ENCODE measurements at places on chromosomes 4 and X. TPM values are rescaled to one million over a fixed set of nuclear protein-coding genes. Genes with fewer than 3 reads are reported as not detected.
A peak's percentile ranks its signal among the peaks of the same experiment; 100 is the strongest.

DNA sequence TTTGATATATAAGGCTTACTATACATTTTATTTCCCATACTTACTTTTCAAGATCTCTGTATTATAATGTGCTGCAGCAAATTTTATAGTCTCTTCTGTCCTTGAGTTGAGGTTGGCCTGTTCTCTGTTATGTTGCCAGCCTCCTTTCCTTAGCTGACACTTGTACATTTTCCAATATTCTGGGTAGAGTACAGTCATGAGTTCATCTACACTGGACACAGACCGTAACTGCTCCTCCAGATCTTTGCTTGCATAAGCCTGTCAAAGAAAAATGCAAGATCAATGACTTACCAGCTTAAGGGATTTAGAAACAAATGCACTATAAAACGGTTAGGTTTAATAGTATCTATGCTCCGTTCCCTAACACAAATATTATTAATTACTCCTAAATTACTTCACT lies 63.2 kb downstream of the VEGFC start:
- DNase-seq: no peak

GRCh38 chr4:128347175-128347868 lies 59.7 kb upstream of the PGRMC2 start:
- no peak for DNase-seq

GRCh38 chr4:1683261-1683735 lies 815 bp downstream of the FAM53A start:
- no peak for DNase-seq

The RTL5 gene
- total RNA-seq: 6.3 TPM

The S100G gene
- total RNA-seq: not detected

DNA sequence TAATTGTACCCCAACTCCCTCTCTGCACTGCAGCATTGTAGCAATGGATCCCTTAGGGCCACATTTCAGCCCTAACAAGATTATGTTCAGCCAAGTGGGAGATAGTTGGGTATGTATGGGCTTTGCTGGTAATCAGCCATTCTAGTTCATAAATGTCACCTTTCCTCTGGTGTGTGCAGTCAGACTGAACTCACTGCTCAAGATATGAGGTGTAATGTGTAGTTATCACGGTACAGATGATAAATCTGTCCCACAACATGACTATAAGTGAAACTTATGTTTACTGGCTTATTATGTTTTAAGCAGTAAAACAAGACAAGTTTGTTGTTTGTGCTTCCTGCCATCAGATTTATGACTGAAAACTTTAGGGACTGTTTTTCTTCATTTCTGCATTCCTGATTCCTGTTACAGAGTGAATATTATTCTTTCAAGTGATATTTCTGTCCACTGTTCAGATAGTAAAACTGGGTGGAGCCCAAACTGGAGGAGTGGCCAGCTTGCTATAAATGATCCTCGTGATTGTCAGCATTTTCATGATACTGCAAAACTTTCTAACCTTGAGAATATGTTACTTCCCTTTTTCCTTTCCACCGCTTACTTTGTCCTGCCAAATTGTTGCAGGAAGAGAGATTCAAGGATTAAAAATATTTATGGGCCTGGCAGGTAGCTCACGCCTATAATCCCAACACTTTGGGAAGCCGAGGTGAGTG lies 44.9 kb downstream of the ANAPC4 start:
- no peak for DNase-seq

DNA sequence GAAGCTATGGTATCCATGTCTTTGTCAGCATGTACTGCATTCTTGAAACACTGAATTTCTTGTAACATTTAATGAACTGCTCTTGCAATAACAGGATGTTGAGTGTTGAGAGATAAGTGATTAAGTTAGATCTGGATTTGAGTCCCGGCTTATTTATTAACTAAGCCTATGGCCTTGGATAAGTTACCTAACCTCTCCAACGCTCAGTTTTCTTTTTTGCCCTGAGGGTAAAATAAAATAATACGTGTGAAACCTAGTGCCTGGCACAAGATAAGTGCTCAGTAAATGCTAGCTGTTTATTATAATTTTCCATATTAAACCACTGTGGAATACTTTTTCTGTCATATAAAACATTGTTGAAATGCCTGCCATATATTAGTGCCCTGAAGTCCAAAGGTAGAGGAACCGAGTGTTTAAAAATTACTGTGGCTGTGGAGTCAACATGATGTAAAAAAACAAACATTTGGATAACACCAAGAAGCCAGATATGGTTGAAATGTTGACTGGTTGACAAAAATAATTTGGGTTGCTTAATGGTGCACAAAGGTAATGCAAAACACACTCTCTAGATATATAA lies 58.6 kb upstream of the ALB start:
- no peak for DNase-seq

The CT45A3 gene
- total RNA-seq: not detected

GRCh38 chr4:106869551-106869950 lies 166.6 kb downstream of the DKK2 start:
- DNase-seq: no peak

- no peak for DNase-seq
Measured at GRCh38 chr4:75107755-75108612, 175.1 kb downstream of the PARM1 start.

DNA sequence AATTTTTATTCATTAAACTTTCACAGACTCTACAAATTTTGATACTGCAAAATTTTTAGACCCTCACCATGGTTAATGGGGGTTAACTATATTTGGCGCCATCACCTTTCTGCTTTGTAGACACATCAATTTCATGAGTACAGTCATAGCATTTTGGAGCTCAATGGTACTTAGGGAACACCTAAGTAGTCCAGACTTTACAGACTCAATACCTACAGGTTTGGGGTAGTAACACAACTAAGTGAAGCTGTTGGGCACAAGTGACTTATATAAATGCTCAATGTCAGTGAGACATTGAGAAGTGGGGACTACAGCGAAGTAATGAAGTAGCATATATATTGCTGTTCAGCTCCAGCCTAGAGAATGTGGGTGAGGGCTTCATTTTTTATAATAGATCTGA lies 7.5 kb downstream of the GPRIN3 start:
- no peak for DNase-seq

GRCh38 chrX:47633689-47634590 lies 4.2 kb upstream of the CFP start:
- DNase-seq: peak; percentile 43

DNA sequence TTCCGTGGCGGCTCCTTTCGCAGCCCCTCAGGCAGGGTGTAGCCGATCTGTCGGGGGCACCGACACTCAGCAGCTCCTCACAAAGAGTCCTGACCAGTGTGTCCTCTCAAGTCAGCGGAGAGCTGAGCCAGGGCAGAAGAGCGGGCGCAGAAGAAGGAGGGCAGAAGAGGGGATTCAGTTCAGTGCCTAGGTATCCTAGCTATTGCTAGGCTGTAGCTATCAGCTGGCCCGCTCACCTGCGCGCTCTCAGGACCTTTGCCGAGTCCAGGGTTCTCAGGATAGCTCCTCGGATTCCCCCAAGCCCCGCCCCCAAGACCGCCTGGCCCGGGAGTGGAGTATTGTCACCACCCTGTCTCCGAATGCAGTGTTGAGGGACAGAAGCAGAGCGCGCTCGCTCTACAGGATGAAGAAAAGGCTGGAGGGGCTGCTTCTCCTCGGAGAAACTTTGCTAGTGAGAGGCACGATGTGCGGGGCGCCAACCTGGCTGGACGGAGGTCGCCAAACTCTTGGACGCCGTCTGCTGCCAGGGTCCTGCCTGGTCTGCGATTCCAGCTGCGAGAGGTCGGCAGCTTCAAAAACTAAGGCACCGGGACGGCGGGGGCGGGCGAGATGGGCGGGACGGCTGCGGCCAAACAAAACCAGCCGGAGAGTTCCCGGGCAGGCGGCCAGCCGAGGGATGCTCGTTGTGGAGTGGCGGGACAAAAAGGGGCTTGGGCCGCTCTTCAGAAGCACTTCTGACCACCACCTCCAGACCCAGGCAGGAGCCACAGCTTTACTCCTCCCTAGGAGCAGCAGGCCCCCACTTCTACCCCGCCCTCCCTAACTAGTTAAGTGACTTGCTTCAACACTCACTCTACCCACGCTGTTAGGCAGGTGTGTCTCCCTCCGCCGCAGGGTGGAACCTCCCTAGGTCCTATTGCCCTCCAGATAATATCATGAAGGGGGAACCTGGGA lies at the start of gene XKRX:
XKRX (minus strand) TSS at position 258 of the 954 bp plus-strand sequence. CDS start 613 bp downstream, outside the sequence.
- no peak for DNase-seq

The RNF150 gene
- 69.2 TPM for total RNA-seq

The TECRL gene
- 1,093 TPM for total RNA-seq

- no peak for DNase-seq
Measured at GRCh38 chrX:130418066-130418465, 16.3 kb downstream of the RBMX2 start.

DNA sequence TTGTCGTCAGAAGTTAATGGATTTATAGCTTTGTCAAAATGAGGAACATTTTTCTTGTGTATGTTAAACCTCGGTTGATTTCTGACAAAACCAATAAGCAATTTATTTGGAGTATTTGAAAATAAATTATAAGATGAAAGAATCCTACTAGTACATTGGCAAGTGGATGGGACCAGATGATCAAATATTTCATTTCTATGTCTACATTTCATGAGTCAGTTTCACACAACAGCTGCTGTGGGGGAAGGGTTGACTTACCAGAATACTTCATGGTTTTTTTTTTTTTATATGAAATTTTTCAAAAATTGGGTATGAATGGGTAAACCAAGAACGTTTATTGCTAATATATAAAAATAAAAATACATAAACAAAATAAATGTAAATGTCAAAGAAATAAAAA lies 39.4 kb downstream of the RAPGEF2 start:
- DNase-seq: no peak

The NCAPG gene
- 0.24 TPM for total RNA-seq

The MAGEC2 gene
- total RNA-seq: not detected

- DNase-seq: no peak
Measured at GRCh38 chr4:79584902-79585301, 176.9 kb upstream of the GK2 start.

DNA sequence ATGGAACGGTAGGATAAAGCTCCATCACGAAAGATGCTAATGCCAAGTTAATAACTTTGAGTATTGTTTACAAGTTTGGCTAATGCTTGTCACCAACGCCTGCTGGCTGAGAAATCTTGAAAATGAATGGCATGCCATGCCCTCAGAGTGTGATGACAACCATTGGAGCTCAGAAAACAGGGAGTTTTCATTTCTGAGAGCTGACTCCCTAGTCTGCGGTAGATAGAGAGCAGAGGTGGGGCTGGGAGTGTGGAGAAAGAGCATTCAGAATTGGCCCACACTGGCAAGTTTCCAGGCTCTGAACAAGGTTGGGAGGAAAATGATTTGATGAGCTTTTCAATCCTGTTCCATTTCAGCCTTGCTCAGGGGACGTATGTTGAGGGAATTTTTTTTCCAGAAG lies 183.9 kb downstream of the CPEB2 start:
- no peak for DNase-seq

GRCh38 chr4:55410431-55410830 lies 14.7 kb downstream of the TMEM165 start:
- DNase-seq: no peak

DNA sequence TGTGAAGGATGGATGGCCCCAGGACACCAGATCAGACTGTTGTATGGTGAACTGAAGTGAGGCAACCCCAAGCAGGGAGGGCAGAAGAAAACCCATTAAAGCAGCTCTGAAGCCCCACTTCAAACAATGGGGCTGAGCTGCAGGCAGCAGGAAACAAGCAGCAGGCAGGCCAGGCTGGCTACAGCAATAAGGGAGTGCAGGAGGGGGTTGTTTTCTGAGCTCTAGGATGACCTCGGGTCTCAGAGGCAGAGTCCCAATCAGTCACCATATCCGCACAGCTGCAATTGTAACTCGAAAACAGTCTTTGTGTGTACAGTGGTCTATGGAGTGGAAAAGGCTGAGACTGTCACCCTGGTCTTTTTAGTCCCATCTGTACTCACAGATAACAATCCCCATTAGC lies 90.4 kb downstream of the COL4A6 start:
- DNase-seq: no peak

DNA sequence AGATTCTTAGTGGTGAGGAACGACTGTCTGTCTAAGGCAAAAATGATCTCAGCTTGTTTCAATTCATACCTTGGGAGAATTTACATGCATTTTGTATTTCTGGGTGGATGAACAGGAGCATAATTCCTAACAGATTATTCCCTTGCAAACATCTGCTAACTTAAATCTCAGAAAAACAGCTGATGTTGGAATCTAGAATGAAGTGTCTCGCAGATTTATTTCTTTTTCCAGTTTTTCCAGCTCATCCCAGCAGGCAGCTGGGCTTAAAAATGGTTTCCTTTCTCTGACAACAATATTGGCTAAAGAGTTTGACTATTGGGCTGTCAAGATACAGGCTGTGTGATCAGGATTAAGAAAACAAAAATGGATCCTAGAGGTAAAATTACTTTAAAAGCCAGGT lies 1.1 kb downstream of the LNX1 start:
- DNase-seq: no peak

- DNase-seq: no peak
Measured at GRCh38 chrX:74250574-74250973, 53.4 kb upstream of the ZCCHC13 start.

- no peak for DNase-seq
Measured at GRCh38 chr4:162010362-162010761, 153.4 kb downstream of the FSTL5 start.

The DCAF8L2 gene
- total RNA-seq: not detected

DNA sequence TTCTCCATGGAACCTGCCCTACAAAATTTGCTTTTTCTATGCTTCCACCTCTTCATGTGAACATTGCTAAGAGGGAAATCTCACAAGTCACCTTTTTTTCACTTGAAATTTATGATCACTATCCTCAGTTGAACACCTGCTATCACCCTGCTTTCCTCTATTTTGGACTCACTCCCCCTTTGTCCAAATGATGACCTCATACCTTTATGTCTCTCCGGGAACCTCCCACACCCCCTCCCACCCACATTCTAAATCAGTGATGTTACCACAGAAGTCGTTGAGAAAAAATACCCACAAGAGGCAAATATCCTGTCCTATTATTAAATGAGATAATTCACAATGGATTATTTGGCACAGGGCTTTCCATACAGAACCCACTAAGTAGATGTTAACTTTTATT lies 156.5 kb downstream of the RNF150 start:
- DNase-seq: no peak

DNA sequence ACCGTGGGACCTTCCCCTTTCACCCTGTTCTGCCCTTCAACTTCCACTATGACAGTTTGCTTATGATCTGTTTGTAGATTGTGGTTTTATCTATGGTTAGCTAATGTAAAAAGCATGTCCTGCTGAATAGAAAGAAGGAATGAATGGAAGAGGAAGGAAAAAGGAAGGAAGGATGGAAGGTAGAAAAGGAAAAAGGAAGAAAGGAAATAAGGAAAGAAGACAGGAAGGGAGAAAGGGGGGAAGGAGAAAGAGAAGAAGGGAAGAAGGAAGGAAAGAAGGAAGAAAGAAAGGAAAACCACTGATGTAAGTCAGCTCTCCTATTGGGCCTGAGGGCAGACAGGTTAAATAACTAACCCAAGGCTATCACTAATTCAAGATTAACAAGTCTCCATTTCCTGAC lies 319.1 kb upstream of the KLF3 start:
- DNase-seq: no peak

DNA sequence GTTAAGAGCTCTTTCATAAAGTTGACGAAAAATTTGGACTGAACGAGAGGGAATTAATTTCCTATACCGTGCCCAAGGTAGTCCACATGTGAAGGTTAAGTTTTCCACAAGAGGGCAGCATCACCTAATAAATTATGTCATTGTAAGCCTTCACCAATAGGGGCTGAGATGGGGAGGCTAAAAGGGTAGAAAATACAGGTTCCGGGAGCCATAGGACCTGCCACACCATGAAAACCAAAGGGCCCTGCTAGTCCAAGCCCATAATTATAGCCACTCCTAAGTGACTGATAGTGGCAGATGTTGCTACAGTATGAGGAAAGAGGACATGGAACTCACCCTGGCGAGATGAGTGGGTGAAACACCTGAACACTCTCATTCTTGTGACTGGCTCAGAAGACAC lies 122.2 kb downstream of the SHROOM4 start:
- DNase-seq: no peak

All from cardiac septum (tissue), 1 donor.